ENCODE measurements at places on chromosomes 1 and 21. TPM values are rescaled to one million over a fixed set of nuclear protein-coding genes. Genes with fewer than 3 reads are reported as not detected.
A peak's percentile ranks its signal among the peaks of the same experiment; 100 is the strongest.

Gene C8A
- polyA plus RNA-seq, result not detected

Gene PERM1
- polyA plus RNA-seq, result 0.34 TPM

GRCh38 chr1:229538945-229539344, 19.6 kb downstream of the ABCB10 start:
- no peaks in the 10 kb centered on the region for H3K4me1 ChIP-seq
- no peak for DNase-seq
- no peak overlapping the region for H3K4me3 ChIP-seq
- no peak overlapping the region for H3K27ac ChIP-seq
- H3K36me3 ChIP-seq, result no peaks in the 10 kb centered on the region
- no peaks in the 10 kb centered on the region for H3K27me3 ChIP-seq

Gene DOCK7
- polyA plus RNA-seq, result 12.7 TPM

Gene RSPH1
- polyA plus RNA-seq, result 1.1 TPM

Gene DYNLT4
- 0.22 TPM for polyA plus RNA-seq

- no peaks in the 10 kb centered on the region for H3K27me3 ChIP-seq
- no peaks in the 10 kb centered on the region for H3K4me1 ChIP-seq
- no peak overlapping the region for H3K4me3 ChIP-seq
- no peak overlapping the region for H3K27ac ChIP-seq
- no peak for DNase-seq
Measured at GRCh38 chr1:194644528-194644927, 1458.1 kb upstream of the B3GALT2 start.

DNA sequence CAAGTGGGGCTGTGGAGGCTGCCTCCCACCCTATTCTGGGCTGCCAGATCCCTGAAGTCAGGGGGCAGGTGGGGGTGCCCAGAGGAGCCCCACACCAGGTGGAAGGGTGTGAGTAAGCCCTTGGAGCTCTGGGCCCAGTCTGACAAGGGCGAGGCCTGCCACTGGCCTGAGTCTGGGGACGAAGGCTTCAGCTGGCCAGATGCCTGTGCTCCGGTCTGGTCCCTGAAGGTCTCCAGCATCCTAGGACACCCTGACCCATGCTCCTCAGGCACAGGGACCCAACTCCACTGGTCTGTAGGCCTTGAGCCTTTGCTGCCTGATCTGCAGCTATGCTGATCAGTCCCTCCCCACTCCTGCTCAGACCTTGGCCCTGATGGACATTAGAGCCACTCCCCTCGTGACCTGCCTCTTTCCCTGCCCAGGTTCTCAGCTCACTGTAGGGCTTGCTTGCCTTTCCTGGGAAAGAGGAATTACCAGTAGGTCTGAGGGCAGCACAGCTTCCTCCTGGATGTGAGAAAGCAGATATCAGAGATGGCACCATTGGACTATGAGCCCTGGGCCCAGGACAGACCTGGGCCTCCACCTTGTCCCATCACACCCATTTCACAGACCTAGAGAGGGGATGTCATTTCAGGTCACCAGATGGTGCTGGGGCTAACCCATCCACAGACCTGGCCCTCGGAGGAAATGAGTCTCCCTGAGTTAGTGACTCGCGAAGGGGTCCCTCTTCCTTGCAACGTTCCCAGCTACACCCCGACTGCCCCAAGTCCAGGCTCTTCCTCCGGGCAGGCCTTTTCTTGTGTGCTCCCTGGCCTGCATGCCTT, 32.8 kb upstream of the CSF3R start:
- DNase-seq, result no peak
- no peaks in the 10 kb centered on the region for H3K36me3 ChIP-seq
- H3K4me3 ChIP-seq, result no peak overlapping the region
- H3K4me1 ChIP-seq, result no peaks in the 10 kb centered on the region

Gene ATAD3C
- 4.3 TPM for polyA plus RNA-seq

- no peaks in the 10 kb centered on the region for H3K27me3 ChIP-seq
- H3K36me3 ChIP-seq, result no peaks in the 10 kb centered on the region
- H3K27ac ChIP-seq, result no peak overlapping the region
- no peak overlapping the region for H3K4me3 ChIP-seq
- DNase-seq, result no peak
Measured at GRCh38 chr1:33741749-33742148, 122.1 kb upstream of the HMGB4 start.

GRCh38 chr1:190633488-190633887, 155.8 kb upstream of the BRINP3 start:
- H3K27me3 ChIP-seq, result no peaks in the 10 kb centered on the region
- H3K4me1 ChIP-seq, result no peaks in the 10 kb centered on the region
- no peak overlapping the region for H3K27ac ChIP-seq
- H3K4me3 ChIP-seq, result no peak overlapping the region
- no peaks in the 10 kb centered on the region for H3K36me3 ChIP-seq

- H3K4me1 ChIP-seq, result no peaks in the 10 kb centered on the region
- peak overlapping the region; percentile 43 for H3K4me3 ChIP-seq
- H3K27me3 ChIP-seq, result no peaks in the 10 kb centered on the region
- H3K27ac ChIP-seq, result peak overlapping the region; percentile 70
Measured at GRCh38 chr1:31788825-31789256, 24.7 kb upstream of the ADGRB2 start.

- H3K4me3 ChIP-seq, result no peak overlapping the region
- DNase-seq, result no peak
- no peak overlapping the region for H3K27ac ChIP-seq
- H3K36me3 ChIP-seq, result no peaks in the 10 kb centered on the region
- H3K27me3 ChIP-seq, result no peaks in the 10 kb centered on the region
Measured at GRCh38 chr1:93671099-93671621, 10.5 kb downstream of the BCAR3 start.

Gene ALX3
- polyA plus RNA-seq, result not detected

- H3K27me3 ChIP-seq, result no peaks in the 10 kb centered on the region
- peaks cover 43% of the 10 kb centered on the region for H3K4me1 ChIP-seq
- no peaks in the 10 kb centered on the region for H3K36me3 ChIP-seq
- H3K4me3 ChIP-seq, result no peak overlapping the region
- DNase-seq, result no peak
Measured at GRCh38 chr1:202161151-202162046, 997 bp upstream of the PTPN7 start.

Gene LAMC2
- polyA plus RNA-seq, result 2.9 TPM

- H3K36me3 ChIP-seq, result no peaks in the 10 kb centered on the region
- no peak overlapping the region for H3K27ac ChIP-seq
- H3K4me1 ChIP-seq, result no peaks in the 10 kb centered on the region
- no peak for DNase-seq
- H3K27me3 ChIP-seq, result no peaks in the 10 kb centered on the region
Measured at GRCh38 chr1:110136911-110137310, 13.4 kb upstream of the SLC6A17 start.

DNA sequence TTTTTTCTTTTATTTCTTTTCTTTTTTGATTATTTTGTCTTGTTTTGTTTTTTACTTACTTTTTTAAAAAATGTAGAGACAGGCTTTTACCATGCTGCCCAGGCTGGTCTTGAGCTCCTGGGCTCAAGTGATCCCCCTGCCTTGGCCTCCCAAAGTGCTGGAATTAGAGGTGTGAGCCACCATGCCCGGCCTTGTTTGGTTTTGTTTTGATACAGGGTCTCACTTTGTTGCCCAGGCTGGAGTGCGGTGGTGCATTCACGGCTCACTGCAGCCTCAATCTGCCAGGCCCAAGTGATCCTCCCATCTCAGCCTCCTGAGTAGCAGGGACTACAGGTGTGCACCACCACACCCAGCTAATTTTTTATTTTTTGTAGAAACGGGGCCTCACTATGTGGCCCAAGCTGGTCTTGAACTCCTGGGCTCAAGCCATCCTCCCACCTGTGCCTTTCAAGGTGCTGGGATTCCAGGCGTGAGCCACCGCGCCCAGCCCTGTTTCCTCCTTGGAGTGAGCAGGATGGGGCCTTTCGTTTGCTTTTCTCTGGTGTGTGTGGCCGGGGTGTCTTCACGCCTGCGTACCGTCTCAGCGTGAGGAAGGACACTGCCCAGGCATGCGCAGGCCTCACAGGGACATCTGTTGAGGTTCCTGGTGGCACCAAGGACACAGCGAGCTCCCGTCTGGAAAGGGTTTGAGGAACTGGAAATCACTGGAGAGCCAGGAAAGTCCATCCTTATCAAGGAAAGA, 15.5 kb downstream of the SLC45A1 start:
- H3K4me3 ChIP-seq, result no peak overlapping the region
- no peak overlapping the region for H3K27ac ChIP-seq
- no peaks in the 10 kb centered on the region for H3K27me3 ChIP-seq
- no peak for DNase-seq
- no peaks in the 10 kb centered on the region for H3K4me1 ChIP-seq
- no peaks in the 10 kb centered on the region for H3K36me3 ChIP-seq

- H3K36me3 ChIP-seq, result no peaks in the 10 kb centered on the region
- H3K27ac ChIP-seq, result no peak overlapping the region
- no peak for DNase-seq
- no peak overlapping the region for H3K4me3 ChIP-seq
- peaks cover 1% of the 10 kb centered on the region for H3K4me1 ChIP-seq
- H3K27me3 ChIP-seq, result no peaks in the 10 kb centered on the region
Measured at GRCh38 chr1:231541842-231542241, 13.4 kb downstream of the TSNAX start.

Data from ovary (tissue), 10 donors.